ENCODE measurements at places on chromosomes 7 and 10.

GRCh38 chr10:97778452-97779302 is 6.9 kb upstream of the SFRP5 start:
- no peak for DNase-seq

- no peak for DNase-seq
Observed at GRCh38 chr7:70338015-70338414, 739.7 kb downstream of the AUTS2 start.

GRCh38 chr10:28925121-28925663 is 247.9 kb downstream of the BAMBI start:
- no peak for DNase-seq

GRCh38 chr10:61847087-61847486 is 54.4 kb upstream of the ARID5B start:
- DNase-seq: no peak

- peak; percentile 51 for DNase-seq
Observed at GRCh38 chr10:103772096-103772845, 83.1 kb downstream of the SH3PXD2A start.

DNA sequence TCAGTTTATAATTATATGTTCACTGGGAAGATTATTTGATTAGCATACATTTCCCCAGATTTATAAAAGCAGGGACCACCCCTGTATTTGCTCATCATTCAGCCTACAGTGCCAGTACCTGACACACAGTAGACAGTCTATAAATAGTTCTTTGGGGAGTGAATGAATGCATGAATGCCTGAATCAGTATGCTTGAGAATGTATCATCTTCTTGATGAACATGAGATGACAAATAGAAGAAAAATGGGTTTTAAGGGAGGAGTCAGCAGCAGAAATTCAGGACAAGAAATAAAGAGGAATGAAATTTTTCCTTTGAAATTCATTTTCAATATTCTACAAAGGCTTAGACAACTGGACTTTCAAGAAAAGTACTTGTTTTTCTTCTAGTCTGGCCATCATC is 295.8 kb upstream of the LRRTM3 start:
- no peak for DNase-seq

DNA sequence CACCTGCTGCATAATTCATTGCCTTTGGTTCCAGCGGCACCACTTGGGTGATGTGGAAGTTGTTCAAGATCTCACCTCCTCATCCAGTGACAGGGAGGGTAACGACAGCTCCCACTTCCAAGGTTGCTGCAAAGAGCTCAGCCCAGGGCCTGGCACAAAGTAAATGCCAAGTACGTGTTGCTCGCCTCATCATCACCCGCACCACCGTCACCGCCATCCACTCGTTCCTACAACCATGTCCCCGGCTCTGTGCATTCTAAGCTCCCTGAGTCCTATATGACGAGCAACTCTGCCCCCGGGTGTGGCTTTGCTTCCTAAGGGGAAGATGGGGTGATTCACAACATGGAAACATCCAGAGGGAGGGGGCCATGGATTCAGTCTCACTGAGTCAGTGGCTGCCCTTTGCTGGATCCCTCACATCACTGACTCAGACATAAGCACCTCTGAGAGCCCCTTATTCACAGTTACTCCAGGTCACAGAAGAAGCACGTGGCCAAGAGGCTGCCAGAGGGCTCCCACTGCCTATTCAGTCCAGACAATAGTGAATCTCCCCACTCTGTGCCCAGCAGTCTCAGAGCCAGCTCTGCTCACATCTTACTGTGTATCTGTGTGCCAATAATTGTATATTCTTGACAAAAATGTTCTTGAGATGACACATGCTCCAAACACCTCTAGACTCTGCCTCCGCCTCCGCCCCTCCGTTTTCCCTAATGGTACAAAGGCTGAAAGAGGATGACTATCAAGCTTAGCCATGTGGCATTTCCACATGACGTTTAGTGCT is 159.1 kb downstream of the GFRA1 start:
- no peak for DNase-seq

GRCh38 chr10:60894786-60895185 is 49.2 kb downstream of the RHOBTB1 start:
- DNase-seq: no peak
